ENCODE measurements at places on chromosomes 3 and 15.

- DNase-seq, result no peak
Measured at GRCh38 chr3:107990926-107991325, 99.9 kb downstream of the CD47 start.

GRCh38 chr3:125140011-125140817 is 72.3 kb downstream of the SLC12A8 start:
- DNase-seq, result no peak

DNA sequence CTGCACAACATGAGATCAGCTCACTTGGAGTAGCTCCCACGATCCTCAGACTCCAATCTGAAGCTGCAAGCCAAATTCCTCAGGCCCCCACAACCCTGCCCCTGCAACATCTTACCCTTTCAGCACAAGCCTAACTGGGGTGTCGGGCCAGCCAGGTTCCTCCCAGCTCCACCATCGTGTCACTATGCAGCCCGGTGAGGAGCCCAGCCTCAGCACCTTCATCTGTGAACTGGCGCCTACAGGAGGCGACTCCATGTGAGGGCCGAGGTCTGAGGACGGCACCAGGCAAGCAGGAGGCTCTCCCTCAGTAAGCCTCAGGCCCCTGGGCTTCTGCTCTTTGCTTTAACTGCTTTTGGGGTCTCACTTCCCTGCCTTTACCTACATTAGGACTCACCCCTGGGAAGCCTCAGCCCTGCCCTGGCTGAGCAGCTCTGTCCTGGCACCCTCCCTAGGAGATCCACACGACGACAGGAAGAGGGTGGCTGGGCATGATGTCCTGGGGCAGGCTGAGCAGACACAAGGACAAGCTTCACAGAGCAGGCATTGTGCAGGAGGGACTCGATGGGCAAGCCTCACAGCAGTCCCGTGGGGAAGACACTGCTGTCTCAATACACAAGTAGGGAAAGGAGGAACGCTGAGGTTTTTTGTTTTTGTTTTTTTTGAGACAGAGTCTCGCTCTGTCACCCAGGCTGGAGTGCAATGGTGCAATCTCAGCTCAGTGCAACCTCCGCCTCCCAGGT is 104.6 kb downstream of the ADAMTS17 start:
- DNase-seq, result no peak

GRCh38 chr15:27061739-27062138 is 90.8 kb downstream of the GABRG3 start:
- no peak for DNase-seq

GRCh38 chr15:91924183-91924582 is 70.7 kb downstream of the SLCO3A1 start:
- DNase-seq, result no peak

DNA sequence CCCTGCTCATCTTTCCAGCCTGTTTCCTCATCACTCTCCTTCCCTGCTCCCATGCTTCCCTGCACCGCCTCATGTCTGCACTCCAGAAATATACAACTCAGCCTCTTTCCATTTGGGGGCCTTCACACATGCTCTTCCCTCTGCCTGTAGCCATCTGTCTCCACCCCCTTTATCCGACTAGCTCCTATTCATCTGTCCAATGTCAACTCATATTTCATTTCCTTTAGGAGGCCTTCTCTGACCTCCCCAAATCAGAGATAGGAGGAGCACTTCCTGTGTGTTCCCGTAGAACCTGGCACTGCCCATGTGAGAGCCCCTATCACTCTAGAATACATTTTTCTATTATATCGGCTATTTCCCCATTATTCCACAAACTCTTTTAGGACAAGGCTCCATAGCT is 10.6 kb downstream of the ATP8B4 start:
- no peak for DNase-seq

DNA sequence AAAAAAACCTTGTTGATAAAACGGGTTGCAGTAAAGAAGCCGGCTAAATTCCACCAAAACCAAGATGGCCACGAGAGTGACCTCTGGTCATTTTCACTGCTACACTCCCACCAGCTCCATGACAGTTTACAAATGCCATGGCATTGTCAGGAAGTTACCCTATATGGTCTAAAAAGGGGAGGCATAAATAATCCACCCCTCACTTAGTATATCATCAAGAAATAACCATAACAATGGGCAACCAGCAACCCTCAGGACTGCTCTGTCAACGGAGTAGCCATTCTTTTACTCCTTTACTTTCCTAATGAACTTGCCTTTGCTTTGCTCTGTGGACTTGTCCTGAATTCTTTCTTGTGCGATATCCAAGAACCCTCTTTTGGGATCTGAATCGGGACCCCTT is 14.4 kb upstream of the CDC25A start:
- DNase-seq, result no peak

GRCh38 chr3:184377882-184378445 is at the start of gene THPO:
THPO (minus strand) TSS chr3:184378207; CDS start chr3:184376259, 1,948 bp downstream.
- DNase-seq, result no peak

DNA sequence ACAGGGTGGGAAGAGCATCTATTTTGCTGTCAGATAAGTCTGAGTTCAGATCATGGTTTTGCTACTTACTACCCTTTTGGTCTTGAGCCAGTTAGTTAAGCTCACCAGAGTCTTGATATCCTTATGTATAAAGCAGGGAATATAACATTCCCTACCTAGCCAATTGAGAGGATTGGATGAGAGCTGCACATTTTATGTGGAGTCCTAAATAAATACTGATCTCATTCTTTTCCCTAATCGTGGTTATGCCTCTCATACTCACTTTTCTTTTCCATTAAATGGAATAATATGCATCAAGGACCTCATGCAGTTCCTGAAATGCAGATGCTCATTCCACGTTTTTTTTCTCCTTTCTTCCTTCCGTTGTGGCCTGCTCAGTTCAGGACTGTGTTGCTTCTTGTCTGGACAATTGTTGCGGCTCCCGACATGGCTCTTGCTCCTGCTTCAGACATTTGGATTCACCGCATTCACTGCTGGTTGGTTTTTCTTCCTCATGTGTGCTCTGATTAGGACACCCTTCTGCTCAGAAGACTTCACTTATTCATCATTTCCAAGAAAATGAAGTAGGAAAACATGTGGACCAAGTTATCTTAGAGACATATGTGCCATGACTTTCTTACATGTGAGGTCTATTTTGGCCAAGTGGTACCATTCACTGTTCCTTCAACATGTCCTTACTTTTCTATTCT is 90.2 kb downstream of the NFKBIZ start:
- DNase-seq, result no peak
